ENCODE measurements at places on chromosomes 5 and 9.

GRCh38 chr5:6411141-6411540, 32.8 kb upstream of the MED10 start:
- DNase-seq: no peak

- no peak for DNase-seq
Observed at GRCh38 chr5:173468821-173469251, 140.6 kb upstream of the STC2 start.

GRCh38 chr9:105290954-105291353, 46.5 kb downstream of the SLC44A1 start:
- DNase-seq: no peak

DNA sequence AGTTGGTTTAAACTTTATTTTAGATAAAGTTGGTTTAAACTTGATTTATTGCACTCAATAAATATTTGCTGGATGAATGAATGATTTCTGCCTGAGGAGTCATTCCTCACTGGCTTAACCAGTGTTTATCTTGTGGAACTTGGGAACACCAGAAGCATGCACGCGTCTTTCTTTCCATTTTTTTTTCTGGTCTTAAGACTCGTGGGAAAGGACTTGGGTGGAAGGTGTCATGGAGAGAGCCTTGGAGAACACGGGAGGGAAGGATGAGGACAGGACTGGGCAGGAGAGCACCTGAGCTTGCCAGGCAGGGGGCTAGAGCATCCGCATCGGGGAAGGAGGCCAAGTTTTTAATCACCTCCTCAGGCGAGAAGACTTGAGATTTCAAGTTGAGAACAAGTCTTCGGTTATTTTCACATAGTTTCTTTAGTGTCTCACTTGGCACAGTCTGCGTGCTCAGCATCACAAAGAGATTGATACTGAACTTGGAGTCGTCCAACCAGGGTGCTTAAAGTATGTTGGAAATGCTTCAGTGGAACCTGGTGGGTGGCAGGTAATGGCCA, 144.2 kb downstream of the PDZD2 start:
- DNase-seq: no peak

- no peak for DNase-seq
Observed at GRCh38 chr5:164518067-164518740, 1012.8 kb downstream of the MAT2B start.

DNA sequence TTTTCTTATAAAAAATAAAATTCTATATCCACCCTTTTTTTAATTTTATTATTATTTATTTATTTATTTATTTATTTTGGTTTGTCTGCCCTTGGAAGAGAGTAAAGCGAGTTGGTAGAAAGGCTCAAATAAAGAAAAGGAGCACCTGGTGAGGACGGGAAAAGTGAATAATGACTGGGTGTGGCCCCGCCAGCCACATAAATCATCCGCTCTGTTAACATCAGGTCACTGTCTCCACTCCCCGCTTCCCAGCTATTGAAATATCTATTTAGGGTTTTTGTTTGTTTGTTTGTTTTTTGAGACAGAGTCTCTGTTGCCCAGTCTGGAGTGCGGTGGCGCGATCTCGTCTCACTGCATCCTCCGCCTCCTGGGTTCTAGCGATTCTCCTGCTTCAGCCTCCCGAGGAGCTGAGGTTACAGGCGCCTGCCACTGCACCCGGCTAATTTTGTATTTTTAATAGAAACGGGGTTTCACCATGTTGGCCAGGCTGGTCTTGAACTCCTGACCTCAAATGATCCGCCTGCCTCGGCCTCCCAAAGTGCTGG, 844 bp downstream of the POLR3G start:
- no peak for DNase-seq

DNA sequence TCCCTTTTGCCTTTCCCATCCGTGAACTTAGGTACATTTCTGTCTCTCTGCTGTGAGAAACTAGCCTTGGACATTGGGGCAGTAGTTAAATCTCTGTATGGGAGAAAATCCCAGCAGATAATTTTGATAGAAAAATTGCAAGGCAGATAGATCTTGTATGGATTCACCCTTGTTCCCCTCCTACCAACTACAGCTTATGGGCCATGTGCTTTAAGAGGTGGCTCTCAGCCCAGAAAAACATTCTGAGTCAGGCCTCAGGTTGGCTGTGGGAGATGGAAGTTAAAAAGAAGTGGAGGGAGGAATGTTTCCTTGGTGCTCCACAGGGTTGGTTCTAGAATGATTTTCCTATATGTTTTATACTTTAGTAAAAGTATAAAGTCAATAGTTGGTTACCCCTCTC, 1.4 kb upstream of the KDM3B start:
- no peak for DNase-seq

- DNase-seq: no peak
Observed at GRCh38 chr9:97387936-97388684, 23.8 kb upstream of the TDRD7 start.

DNA sequence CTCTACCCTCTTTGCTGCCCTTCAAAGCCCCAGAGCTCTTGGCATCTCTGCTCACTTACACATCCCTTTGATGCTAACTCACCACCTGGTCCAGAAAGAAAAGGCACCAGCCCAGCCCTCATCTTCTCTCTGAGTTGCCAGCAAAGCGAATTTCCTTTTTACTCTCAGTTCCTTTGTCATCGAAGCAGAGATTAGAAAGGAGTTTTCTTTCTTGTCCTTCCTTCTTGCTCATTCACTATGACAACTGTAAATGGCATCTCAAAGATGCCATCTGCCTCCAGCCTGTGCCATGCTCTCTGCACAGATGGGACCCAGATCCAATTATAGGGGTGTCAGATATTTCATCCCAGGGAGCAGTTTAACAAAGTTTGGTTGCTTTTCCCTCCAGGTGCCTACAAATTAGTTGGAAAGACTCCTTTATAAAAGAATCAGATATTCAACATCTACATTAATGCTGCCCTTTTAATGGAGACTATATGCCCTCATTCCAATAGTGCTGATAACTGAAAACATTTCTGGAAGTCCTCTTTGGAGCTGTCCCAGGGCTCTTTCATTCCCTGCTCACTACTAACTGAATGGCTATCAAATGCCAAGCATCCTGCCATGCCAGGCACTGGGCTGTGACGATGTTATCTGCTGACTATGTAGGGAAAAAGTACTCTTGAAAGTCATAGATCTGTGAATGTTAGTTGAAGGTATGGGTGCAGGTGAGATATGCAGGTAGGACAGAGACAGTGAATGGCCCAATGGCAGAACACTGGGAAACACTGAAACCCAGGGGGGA, 58.9 kb downstream of the SUSD1 start:
- DNase-seq: no peak

DNA sequence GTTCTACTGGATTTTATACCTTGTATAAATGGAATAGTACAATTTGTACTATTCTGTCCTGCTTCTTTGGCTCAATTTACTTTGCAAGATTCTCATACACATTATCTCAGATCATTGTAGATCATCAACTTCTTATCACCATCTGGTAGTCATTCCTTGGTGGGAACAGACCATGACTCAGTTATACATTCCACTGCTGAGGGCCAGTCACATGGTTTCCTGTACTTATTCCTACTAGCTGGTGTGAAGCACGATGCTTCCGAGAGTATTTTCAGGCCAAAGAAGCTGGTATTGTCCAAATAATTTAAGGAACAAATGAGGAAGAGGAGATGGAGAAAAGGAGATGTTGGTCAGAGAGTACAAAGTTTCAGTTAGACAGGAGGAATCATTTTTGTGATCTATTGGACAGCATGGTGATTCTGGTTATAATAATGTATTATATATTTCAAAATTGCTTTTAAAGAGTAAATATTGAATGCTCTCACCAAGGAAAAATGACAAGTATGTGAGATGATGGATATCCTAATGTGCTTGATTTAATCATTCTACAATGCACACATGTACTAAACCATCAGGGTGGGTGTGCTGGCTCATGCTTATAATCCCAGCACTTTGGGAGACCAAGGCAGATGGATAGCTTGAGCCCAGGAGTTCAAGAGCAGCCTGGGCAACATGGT, 124.1 kb downstream of the SYK start:
- no peak for DNase-seq

DNA sequence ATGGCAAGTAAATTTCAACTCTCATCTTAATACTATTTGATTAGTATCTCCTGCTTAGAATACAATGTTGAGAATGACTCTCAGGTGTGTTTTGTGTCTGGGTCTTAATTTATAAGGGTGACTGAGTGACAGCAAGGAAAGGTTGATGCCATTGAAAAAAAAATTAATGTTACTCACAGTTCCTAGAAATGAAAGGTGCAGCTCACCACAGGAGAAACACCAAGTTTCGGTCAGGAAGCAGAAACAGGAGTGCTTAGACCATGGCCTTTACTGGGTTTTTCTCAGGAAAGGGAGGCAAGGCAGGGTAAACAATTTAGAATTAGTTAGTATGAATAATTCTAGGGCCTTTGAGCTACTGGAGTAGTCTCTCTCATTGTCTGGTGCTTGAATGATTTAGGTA, 159.2 kb upstream of the C9orf72 start:
- no peak for DNase-seq

DNA sequence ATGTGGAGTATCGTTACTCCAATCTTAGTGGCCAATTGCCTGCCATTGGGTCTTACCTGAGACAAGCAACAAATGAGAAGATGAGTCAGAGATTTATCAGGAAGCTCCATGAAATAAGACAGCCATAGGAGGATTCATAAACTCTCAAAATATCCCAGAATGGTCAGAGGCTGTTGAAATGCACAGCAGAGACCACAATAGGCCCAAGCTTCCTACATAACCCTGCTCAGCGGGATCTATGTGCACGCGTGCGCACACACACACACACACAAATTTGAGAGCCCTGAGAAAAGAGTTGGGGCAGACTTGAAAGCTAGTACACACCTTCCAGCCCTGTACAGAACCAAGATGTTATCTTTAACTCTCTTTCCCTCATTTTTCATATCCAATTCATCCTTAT, 9.8 kb downstream of the UIMC1 start:
- no peak for DNase-seq

GRCh38 chr5:64214132-64214531, 48.5 kb downstream of the RNF180 start:
- DNase-seq: no peak

DNA sequence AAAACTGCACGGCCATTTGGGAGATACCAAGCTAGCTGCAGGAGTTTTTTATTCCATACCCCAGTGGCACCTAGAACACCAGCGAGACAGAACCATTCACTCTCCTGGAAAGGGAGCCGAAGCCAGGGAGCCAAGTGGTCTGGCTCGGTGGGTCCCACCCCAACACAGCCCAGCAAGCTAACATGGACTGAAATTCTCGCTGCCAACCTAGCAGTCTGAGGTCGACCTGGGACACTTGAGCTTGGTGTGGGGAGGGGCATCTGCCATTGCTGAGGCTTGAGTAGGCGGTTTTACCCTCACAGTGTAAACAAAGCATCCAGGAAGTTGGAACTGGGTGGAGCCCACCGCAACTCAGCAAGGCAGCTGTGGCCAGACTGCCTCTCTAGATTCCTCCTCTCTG, 108.9 kb upstream of the CHD1 start:
- peak; percentile 70 for DNase-seq

DNA sequence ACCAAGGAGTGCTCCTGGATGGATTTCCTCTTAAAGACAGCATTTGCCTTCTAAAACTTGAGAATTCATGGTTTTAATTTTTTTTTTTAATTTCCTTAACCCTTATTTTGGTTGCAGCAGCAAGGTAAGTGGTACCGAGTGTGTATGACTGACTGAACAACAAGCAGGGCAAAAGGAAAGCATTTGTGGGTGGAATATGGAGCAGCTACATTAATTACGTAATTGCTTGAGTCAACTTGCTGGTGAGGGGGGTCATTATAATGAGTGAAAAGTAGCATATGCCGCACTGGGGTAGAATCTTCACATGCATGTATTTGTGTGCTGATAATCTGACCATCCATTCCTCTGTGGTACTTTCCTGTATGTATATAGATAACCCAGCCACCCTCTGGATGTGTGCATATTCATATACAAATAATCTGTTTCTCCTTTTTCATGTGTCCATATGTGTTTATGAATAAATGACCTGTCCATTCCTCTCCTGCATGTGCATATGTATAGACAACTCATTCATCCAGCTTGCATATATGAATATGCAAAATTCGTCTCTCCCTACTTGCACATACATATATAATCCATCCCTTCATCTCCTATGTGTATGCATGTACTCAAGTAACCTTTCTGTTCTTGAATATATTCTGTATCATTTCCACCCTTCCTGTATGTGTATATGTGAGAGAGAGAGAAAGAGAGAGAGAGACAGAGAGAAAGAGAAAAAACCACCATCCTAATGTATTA, 147.5 kb upstream of the RUSC2 start:
- DNase-seq: no peak

DNA sequence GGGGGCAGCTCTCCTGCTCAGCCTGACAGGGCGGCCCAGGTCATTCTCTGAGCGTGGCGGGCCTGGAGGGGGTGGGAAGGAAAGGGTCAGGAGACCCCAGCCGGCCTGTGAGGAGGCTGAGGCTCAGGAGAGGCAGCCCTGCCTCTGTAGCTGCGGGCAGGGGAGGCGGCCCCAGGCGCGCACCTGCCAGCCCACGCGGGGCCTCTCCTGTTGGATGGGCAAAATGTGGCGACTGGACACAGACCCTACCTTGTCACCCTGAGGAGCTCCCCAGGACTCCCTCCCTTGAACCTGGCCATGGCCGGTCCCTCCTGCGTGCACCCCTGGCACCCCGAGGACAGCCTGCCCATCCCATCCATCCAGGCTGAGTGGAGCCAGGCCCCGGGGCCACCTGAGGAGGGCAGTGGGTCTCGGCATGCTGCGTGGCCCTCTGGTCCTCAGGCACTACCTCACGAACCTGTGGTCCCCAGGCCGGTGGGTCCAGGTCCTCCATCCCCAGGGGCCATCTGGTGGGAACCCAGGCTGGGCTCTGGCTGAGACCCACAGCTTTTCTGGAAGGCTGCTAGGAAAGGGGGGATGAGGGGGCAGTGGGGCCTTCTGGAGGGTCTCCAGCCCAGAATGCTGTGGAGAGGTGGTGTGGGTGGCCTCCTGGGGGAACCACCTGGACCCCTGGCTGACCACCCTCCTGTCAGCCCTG, 15.1 kb upstream of the NRARP start:
- DNase-seq: no peak

GRCh38 chr9:72169178-72169577, 19.9 kb downstream of the GDA start:
- DNase-seq: no peak

DNA sequence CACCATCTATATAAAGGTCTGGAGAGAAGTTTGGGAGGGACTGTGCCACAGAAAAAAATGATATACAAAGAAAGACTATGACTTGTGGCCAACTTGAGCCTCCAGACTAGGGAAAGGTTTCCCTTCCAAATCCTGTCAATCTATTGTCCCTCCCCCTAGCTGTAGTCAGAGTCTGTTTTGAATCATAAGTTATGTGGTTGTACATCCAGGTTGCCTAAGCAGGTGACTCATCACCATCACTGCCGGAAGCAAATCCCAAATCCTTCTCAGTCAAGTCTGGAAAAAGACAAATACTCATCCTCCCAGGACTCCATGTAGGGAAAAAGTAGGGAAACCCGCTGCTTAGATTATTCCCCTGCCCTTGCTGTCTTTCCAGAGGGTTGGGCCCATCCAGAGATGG, 235.7 kb downstream of the CDK5RAP2 start:
- no peak for DNase-seq

DNA sequence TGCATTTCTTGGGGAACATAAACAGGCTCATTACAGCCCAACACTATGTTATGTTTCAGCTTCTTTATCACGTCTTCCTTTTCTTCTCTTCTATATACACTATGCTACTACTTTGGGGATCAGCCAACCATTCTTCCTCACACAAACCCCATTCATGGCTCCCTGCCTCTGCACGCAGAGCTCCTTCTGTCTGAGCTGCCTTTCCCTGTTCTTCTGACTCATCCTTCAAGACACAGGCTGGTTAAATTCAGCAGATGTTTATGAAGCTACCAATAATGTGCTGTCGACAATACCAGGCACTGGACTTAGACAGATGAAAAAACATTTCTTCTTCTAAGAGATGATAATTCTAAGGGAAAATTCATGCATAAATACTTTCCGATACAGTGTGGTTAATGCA, 102.5 kb upstream of the TXNDC8 start:
- no peak for DNase-seq
